ENCODE measurements at places on chromosomes 12 and 14. TPM values are rescaled to one million over a fixed set of nuclear protein-coding genes. Genes with fewer than 3 reads are reported as not detected.

DNA sequence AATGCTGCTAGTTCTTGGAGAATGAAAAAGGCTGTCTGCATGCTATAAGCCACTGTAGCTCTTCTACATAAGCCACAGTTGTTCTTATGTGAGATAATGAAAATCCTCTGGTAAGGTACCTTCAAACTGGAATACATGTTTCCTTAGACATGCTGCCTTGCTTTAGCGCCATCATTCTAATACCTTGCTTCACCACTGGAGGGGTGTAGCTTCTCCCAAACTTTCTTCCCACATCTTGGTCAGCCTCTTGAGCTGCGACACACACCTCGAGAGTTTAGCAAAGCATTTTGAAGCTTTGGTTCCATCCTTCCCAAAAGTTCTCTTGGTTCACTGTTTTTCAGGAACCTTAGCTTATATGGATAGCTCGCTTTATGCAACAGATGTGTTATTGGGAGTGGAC, 69.5 kb downstream of the NKX2-1 start:
- no peak for DNase-seq

The FAM222A gene
- 4.8 TPM for total RNA-seq

GRCh38 chr12:59113831-59114615, 193.7 kb upstream of the LRIG3 start:
- DNase-seq, result peak; percentile 83

DNA sequence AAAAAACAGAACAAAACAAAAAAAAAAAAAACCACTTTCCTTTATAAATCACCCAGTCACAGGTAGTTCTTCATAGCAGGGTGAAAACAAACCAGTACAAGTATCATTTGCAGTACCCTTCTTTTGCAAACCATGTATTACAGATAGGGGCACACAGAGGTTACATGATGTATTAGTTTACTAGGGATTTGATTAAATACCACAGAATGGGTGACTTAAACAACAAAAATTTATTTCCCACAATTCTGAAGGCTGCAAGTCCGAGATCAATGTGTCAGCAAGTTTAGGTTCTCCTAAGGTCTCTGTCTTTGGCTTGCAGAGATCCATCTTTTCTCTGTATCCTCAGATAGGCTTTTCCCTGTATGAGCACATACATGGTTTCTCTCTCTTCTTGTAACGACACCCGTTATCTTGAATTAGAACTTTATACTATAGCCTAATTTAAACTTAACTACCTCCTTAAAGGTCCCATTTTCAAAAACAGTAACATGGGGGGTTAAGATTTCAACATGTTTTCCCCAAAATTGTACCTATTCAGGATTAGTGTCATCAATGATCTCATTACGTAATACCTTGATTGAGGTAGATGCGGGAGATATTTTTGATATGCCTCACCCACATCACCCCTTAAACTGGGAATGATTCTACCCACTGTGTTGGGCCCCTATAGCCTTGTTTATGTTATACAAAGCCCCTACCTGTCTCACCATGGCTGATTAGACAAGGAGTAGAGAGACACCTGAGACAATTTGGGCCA, 3.5 kb upstream of the CEP128 start:
- no peak for DNase-seq

GRCh38 chr14:75443203-75443969, 15.6 kb downstream of the JDP2 start:
- DNase-seq, result no peak

- DNase-seq, result no peak
Measured at GRCh38 chr12:25531502-25532052, 21.5 kb downstream of the LMNTD1 start.

Data from HT-29 (cell line).